ENCODE measurements at places on chromosomes 16 and 17.
A peak's percentile ranks its signal among the peaks of the same experiment; 100 is the strongest.

GRCh38 chr16:81349608-81350305 lies 35.0 kb downstream of the GAN start:
- DNase-seq, result no peak

GRCh38 chr17:72556944-72557826 lies 436.4 kb downstream of the SOX9 start:
- DNase-seq, result no peak

GRCh38 chr17:57221366-57222350 lies 34.7 kb upstream of the MSI2 start:
- DNase-seq, result no peak

DNA sequence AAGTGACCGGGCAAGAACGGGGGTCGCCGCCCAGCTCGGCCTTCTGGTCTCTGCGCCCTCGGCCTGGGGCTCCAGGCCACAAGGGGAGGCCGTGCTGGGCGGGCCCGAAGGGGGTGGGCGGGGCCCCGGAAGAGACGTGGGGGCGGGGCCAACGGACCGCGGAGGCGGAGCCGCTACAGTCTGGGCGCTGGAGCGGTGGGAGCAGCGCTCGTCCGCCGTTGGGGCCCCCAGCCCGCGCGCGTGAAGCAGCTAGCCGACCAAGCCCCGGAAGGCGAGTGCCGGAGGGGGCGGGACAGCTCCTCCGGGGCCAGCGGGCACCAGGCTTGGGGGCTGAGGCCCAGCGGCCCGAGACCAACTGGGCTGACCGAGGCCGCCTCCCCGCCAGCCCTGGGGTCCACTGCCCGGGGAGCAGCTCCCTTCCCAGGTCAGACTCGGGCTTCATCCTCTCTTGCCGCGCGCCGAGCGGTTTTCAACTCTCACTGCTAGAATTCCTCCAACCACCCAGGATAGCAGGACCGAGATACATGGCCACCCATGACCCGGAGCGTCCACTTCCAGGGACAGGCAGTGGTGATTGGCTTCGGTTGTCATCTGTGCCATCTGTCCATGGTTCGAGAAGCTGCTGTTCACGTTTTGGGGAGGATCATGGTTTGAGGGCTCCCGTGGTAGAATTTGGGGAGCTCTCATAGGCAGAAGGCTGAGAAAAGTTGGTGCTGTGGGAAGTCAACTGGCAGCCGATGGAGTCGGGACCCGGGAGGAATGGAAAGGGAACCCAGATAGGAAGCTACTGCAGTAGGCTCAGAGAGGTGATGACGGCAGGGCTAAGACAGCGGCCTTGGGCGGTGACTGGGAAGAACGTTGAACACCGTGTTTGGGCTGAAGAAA lies 44.6 kb upstream of the LCMT1 start:
- DNase-seq, result peak; percentile 90

- DNase-seq, result no peak
Measured at GRCh38 chr17:11330006-11330405, 89.0 kb downstream of the SHISA6 start.

DNA sequence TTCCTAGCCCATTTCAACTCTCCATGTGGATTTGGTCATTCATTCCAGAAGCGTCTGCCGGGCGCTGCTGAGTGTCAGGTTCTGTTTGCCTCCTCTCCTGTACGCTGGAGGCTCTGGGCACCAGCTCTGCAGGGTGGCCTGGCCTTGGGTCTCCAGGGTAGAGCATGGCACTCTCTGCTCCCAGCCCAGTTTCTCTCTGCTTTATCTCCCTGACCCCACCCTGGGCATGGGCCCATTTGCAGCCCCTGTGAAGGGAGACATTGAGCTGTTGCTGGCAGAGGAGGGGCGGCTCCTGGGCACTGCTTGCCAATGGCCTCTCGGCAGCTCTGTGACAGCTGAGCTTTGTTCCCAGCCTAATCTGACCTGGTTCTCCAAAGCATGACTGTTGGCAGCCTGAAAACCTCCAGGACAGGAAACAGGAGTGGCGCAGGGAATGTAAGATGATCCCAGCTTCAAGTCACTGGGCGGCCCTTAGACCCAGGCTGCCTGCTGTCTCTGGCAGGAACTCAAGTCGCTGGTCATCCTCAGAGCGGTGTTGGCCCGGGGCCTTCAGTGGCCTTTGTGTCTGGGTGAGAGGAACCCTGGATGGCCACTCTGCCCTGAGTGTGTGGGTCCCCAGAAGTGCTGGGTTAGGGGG lies 146.8 kb downstream of the SEC14L1 start:
- DNase-seq, result no peak

DNA sequence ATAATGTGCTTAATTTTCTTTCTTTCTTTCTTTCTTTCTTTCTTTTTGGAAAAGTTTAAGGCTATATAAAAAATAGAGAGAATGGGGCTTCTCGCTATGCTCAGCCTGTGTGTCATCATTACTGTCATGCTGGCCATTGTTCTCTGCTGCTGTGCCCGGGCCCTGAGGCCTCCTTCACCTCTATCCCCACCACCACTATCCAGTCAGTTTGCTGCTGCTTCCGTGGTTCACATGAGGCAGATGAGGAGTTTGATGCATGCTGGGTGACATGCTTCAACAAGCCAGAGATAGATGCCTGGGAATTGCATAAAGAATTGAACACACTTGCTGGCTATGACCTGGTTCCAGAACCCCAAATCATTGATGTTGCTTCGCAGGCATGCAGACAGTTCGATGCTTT lies 36.3 kb downstream of the PITPNC1 start:
- no peak for DNase-seq

DNA sequence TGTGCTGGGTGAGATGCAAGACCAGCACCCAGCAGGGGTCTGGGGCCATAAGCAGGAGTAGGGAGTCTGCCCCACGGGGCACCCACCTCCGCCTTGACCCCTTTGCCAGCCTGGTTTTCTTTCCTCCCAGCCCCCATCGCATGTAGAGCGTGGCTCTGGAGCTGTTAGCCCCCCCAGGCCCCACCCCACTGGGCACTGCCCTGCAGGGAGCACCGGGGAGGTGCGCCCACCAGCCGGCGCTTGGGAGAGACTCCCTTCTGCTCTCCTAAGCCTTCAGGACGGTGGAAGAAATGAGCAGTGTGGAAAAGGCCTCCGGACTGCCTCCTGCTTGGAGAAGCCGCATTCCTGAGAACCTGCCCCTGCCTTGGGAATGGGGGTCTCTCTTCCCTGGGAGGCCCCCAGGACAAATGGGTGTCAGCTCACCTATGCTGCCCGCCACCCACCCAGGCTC lies 186.2 kb downstream of the IRF8 start:
- DNase-seq, result peak; percentile 48

- DNase-seq, result no peak
Measured at GRCh38 chr16:57271867-57272495, 12.5 kb downstream of the PLLP start.

DNA sequence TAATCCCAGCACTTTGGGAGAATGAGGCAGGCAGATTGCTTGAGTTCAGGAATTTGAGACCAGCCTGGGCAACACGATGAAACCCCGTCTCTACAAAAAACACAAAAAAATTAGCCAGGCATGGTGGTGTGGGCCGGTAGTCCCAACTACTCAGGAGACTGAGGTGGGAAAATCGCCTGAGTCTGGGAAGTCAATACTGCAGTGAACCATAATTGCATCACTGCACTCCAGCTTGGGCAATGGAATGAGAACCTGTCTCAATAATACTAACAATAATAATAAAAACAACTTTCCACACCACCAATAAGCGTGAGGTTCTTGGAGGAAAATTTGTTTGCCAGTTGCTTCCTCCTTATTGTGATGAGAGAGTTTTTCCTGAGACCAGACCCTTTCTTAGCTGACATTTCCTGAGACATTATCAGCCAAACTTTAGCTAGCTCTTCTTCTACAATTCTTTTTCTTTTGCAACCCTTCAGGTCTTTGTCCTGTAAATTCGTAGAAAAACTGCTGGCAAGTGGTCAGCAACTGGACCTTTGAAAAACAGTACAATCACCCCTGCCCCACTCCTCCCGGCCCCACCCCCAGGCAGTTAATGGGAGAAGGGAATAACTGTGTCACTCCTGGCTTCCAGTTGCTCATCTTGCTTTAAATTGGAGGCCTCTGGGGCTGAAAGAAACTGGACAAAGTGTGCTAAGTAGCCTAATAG lies 3.5 kb upstream of the EZH1 start:
- DNase-seq, result no peak

DNA sequence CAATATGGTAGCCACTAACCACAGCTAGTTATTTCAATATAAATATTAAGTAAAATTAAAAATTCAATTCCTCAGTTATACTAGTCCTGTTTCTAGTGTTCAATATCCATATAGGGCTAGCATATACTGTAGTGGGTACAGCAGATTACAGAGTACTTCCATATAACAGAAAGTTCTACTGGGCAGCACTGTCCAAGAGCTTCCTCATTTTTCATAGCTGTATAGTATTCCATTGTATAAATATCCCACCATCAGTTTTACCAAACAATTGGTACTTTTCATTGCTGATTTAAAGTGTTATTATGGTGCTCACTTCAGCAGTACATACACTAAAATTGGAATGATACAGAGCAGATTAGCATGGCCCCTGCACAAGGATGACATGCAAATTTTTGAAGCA lies 20.4 kb downstream of the ACSM3 start:
- DNase-seq, result no peak

- no peak for DNase-seq
Measured at GRCh38 chr16:7369204-7369603, 36.6 kb downstream of the RBFOX1 start.

- DNase-seq, result no peak
Measured at GRCh38 chr16:68466174-68466573, 17.9 kb upstream of the SMPD3 start.

DNA sequence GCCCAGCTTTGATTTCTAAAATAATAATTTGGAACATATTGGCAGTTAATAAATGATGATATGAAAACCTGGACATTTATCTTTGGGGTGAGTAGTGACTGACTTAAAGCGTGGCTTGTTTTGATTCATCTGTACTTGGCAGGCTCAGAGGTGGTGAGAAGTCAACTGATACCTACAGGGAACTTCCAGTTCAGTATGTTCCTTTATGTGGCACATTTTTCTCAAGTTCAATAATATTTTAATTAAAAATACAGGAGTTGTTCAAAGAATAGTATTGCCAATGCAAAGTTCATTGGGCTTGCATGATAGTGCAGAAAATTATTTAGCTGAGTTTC lies 34.3 kb downstream of the SLC47A1 start:
- no peak for DNase-seq

DNA sequence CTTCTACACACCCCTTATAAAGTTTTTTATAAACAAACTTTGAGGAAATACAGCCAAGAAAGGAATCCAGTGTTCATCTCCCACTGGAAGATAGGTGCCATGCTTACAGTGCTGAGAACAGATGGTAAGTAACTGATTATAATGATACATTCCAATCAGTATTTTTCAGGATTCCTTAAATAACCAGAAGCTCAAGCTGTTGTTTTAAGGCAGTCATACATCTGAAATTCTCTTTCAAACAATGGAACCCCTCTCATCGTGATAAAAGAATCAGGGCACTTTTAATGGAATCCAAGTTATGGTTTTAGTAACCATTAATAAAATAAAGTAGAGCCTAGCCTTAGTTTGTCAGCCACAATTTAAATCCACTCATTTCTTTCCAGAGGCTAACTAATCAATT lies 56.1 kb upstream of the STAC2 start:
- no peak for DNase-seq

GRCh38 chr16:86877108-86877507 lies 298.8 kb downstream of the FOXL1 start:
- no peak for DNase-seq

DNA sequence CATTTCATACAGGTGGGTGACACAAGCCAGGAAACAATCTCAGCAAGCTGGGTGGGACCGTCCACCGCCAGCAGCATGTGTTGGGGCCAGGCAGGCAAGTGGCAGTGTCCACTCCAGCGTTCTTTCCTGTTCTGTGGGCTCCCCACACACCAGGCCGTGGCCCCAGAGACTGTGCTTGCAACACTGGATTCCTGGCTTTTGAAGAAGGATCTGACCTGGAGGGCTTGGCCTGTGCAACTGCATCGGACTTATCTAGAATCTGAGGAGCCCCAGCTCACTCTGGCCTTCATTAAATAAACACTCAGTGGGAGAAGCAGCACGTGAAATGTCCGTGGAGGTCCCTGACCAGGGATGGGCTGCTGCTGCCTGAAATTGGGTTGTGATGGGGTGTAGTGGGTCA lies 3.2 kb downstream of the KSR1 start:
- DNase-seq, result no peak

- no peak for DNase-seq
Measured at GRCh38 chr17:44804302-44805089, 25.6 kb downstream of the GJC1 start.

DNA sequence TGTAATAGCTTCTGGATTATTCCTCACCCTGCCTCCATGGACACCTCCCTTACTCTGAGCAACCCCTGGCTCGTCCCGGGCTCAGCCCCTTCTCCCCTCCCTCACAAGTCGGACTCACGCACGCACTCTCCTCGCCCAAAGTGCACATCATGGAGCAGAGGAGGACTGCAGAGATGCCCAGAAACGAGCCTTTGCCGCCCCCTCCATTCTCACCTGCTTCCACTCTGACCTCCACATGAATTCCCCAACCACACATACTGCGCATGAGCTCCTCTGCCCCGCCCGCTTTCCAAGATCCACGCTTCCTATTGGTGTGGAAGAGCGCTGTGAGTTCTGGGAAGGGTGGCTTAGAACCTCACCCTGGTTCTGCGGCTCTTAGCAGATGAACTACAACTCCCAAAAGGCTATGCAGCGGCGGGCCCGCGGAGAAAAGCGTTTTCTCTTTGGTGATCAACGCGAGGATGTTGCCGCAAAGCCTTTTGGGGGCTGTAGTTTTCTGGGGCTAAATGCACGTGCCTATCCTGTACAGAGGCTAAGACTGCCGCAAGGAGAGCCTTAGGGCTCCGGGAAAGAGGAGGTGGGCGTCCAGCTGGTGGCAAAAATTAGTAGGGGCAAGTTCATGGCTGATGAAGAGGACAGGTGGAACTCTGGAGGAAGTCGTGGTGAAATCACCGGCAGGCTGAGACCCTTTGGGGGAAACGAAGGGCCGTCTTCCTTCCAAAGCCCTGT lies at the start of gene PHB1:
Gene PHB1 (minus strand): TSS at position 261 of the 729 bp plus-strand sequence. CDS start 1,618 bp downstream, outside the sequence.
- DNase-seq, result peak; percentile 94

- no peak for DNase-seq
Measured at GRCh38 chr16:87664792-87665191, 62.5 kb downstream of the JPH3 start.

GRCh38 chr17:65173284-65173793 lies 36.2 kb downstream of the RGS9 start:
- DNase-seq, result peak; percentile 84
